ENCODE measurements at places on chromosomes 6 and 20.
A peak's percentile ranks its signal among the peaks of the same experiment; 100 is the strongest.

DNA sequence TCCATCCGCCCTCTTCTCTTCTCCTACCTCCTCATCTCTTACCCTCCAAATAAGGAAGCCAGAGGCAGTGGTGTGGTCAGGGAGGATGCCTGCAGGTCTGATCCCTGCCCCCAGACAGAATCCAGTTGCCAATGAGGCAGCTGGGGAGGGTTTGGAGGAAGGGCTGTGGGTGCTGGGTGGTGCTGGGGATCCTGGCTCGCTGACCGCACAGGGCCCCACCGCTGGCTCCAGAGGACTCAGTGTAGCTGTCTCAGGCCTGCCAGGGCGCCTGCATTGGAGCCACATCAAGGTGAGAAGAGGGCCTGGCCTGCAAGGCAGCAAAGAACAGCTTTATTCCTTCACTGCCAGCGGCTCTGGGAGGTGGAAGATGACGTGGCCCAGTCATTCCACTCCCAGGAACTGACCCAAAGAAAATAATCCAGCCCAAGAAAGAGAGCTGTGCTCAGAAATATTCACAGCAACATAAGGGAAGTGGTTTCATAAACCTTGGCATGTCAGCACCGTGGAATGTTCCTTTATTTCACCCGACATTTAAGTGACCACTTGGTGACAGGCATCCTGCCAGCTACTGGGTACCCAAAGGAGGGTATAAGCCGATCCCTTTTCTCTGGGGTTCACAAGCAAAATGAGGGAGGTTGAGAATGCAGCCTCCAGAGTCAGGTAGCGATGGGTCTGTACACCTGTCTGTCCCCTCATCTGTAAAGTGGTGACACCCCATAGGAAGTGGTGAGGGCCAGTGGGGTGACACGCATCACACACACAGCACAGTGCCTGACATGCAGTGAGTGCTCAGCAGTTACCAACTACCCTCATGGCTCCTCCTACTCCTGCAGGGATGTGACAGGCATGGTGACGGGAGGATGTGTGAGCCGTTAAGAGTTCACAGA is 125.1 kb downstream of the SNX5 start:
- DNase-seq = no peak

DNA sequence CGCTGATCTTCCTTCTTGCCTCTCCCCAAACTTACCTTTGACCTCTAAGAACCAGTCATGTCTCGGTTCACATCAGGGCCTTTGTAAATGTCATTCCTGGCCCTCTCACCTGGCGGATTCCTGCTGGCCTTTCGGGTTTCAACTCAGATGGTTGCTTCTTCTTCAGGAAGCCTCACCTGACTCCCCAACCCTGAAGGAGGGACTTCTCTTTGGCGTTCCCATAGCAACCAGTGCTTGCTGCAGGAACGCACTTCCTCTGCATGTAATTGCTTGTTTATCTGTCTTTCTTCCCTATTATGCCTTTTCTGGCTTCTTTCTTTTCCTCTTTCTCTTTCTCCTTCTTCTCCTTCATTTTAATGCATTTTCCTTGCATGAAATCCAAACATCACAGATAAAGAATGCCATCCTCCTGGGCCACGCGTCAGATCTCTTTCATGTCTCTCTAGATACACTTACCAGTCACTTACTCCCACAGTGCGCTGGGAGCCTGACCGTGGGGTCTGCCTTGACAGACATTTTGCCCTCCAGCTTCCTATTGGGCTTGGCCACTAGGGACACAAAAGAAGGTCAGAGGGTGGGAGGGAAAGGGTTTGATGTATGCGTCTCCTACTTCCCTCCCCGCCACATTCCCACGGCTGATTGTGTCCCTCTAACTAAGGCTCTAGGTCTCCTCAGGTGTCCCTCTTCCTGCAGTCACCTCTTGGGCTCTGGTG is 295.7 kb upstream of the TSHZ2 start:
- no peak for DNase-seq

DNA sequence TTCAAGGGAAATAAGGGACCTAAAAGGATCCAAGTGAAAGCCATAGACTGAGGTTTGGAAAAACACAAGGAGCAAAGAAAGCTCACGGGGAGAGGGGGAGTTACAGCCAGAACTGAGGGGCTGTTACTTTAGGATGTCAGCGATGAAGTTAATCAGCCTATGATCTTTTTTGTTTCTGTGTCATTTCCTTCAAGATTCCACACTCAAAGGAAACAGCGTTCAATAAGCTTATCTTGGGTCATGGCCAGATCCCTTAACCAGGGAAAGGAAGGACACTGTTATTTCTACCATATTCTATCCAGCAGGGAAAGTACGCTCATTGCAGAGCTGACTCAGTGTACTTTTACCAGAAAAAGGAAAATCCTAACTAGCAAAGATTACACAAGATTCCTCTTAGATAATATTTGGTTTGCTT is 132.8 kb downstream of the PFDN4 start:
- DNase-seq = no peak

- no peak for DNase-seq
Measured at GRCh38 chr20:5327356-5327755, 10.6 kb upstream of the PROKR2 start.

DNA sequence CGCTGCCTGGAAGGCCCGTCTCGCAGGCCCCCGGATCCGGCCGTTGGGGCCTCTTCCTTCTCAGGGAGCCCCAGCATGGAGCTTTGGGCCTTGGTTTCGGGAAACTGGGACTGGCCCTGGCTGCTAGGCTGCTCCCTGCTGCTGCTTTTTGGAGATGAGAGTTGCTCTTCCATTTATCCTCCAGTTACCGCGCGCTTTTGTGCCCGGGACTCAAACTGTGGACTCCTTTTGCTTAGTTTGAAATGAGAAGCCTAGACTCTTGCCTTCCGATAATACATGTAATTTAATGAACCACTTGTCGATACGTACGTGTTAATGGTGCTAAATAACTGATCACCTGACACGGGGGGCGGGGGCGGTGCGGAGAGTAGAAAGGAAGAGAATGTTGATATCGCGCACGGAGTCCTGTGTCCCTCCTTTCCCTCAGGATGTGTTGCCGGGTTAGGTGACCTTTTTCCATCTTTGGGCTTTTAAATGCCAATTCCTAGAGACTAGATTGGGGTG is 968 bp downstream of the PHF3 start:
- peak; percentile 80 for DNase-seq

DNA sequence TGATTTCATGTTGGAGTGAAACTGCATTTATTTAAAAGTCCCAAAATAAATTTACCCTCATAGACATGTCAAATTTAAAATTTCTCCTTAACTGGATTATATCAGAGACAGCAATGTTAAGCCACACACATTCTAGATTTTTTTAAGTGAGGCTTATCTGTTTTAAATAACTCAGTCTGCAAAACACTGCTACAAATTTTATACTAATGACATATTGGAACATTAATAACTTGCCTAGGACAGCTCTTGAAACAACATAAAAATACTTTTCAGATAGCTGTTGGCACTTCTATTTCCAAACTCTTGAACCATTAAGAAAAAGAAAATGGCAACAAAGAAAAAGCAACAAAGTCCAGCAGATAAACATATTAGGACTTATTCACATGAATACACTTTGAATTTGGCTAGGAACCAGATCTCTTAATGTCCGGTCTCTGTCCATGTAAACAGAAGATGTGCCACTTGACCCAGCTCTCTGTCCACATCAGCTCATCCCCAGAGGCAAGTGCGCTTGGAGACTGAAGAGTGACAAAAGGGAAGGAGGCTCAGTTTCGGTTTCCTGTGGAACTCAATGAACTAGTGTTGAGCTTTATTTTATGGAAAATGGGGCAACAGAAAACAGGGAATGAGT is 219.3 kb upstream of the THBS2 start:
- no peak for DNase-seq

DNA sequence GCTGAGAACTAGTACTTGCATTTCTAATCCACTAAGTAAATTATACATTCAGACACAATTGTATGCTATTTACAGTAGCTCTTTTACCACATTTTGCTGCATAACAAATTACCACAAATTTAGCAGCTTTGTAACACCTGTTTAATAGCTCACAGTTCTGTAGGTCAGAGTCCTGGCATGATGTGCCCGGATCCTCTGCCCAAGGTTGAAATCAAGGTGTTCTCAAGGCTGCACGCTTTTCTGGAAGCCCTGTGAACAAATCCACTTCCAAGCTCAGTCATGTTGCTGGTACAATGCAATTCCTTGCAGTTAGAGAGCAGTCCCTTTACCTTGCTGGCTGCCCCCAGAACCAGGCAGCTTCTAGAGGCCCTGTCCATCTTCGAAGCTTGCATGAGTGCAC is 716.0 kb downstream of the HACE1 start:
- DNase-seq = no peak

- no peak for DNase-seq
Measured at GRCh38 chr20:22568872-22569344, 15.5 kb downstream of the FOXA2 start.

DNA sequence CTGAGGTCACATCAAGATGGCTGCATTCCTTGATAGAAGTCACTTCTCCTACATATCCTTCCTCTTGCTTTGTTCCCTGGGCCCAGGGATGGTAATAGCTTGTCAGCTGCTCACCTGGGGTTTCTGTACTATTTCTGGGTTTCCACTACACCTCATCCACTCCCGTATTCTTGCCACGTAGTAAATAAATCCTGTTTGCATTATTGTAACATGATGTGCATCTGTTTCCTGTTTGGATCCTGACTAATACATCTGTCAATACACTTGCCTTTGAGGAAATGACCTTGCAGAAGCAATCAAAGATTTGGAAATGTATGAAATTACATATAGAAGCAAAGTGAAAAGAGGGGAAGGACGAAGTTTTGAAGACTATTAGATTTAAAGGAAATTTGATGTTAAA is 619.0 kb downstream of the PHF3 start:
- no peak for DNase-seq

GRCh38 chr6:130961148-130961547 is 101.9 kb downstream of the EPB41L2 start:
- DNase-seq = no peak

DNA sequence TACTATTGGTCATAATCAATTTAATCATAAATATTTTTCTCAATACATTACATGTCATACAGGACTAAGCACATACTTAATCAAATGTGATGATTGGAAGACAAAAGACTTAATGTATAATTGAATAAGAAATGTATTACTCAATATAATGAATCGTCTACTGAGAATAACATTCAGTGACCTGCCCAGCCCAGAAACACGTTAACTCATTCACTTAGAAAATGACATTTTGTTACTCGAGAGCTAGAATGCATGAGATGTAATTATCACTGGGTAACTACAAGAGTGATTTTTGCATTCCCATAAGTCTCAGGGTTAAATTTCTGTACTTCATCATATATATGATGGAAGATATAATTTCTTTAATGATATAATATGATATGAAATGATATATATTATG is 444.8 kb downstream of the EYS start:
- DNase-seq = no peak

- peak; percentile 38 for DNase-seq
Measured at GRCh38 chr20:40797425-40797824, 108.4 kb upstream of the MAFB start.

- no peak for DNase-seq
Measured at GRCh38 chr6:25350573-25350972, 71.4 kb downstream of the CARMIL1 start.

GRCh38 chr6:105178110-105178509 is 1.7 kb downstream of the POPDC3 start:
- no peak for DNase-seq

DNA sequence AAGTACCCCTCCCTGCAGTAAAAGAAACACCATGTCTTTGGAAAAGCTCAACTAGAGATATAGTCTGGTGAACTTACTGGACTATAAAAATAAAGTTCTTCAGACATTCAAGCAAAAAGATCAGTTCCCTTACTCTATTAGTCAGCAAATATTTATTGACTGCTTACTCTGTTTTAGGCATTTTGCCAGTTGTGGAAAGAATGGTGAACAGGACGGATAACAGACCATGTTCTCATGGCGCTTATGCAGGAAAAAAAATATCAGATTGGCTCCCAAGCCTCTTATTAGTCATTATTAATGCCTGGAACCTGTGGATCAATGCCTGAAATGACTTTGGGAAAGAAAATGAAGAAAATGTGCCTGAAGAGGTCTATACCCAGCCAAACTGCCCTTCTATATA is 282.2 kb upstream of the EPHA7 start:
- no peak for DNase-seq

- DNase-seq = no peak
Measured at GRCh38 chr6:144098993-144099392, 3.6 kb upstream of the SF3B5 start.

DNA sequence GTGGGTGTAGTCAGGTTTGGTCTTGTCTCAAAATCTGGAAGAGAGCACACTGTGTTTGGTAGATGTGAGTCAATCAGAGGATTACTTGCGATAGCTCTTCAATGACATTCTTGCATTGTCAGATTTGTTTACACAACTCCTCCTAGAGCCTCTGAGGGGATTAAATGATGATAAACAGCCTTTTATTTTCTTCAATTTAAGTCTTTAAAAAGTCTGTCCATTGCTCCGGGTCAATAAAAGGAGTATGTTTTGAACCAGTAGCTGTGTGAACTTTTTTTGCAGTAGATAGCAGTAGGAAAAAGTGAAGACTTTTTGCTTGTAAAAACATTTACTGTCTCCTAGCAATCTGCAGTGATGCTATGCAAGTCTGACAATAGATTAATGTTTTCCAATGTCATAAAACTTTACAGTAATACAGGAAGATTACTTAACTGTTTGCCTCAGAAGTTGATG is 49.9 kb downstream of the GJA1 start:
- no peak for DNase-seq

DNA sequence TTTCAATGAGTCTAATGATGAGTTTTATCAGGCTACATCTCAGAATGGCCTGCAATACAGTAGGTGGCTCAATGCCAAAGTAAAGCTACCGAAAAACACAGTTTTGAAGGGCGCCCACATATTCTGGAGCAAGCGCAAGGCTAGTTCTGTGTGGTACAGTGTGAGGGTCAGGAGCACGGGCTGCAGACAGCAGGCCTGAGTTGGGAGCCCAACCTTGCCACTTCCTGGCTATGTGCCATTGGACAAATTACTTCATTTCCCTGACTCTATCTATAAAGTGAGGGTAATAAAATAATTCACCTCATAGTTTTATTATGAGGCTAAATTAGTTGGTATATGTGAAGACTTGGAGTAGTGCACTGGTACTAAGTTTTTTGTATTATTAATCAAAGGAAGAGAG is 150.7 kb downstream of the OPN5 start:
- DNase-seq = no peak

- no peak for DNase-seq
Measured at GRCh38 chr6:11650025-11650696, 112.6 kb downstream of the TMEM170B start.

- DNase-seq = no peak
Measured at GRCh38 chr20:17952692-17953684, 15.6 kb downstream of the SNX5 start.

- peak; percentile 46 for DNase-seq
Measured at GRCh38 chr6:166318649-166319600, 10.7 kb upstream of the PRR18 start.

GRCh38 chr6:38527371-38527770 is 112.4 kb downstream of the BTBD9 start:
- no peak for DNase-seq

- DNase-seq = no peak
Measured at GRCh38 chr6:66961191-66961590, 1254.2 kb upstream of the EYS start.

DNA sequence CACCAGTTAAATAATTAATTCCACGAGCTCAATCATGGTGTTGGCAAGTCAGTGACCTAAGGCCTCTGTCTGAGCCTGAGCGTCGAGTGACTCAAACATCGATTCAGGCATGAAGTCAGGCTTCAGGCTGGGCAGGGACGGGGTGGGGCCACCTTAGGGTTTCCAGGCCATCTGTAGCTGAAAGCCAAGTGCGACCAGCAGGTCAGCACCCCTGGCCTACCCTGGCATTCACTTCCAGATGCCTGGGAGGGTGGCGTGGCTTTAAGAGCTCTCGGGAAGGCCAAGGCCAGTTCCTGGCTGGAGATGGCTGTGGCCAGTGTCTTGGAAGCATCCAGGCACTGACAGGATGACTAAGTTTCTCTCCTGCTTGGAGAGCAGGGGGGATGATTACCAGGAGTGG is 113.4 kb downstream of the DACT2 start:
- DNase-seq = no peak

Measured in hematopoietic multipotent progenitor cell treated with erythropoietin and hydrocortisone succinate and interleukin-3 and kit ligand, for 6 days (in vitro differentiated cells).